ENCODE measurements at places on chromosomes 4 and X. TPM values are rescaled to one million over a fixed set of nuclear protein-coding genes. Genes with fewer than 3 reads are reported as not detected.

DNA sequence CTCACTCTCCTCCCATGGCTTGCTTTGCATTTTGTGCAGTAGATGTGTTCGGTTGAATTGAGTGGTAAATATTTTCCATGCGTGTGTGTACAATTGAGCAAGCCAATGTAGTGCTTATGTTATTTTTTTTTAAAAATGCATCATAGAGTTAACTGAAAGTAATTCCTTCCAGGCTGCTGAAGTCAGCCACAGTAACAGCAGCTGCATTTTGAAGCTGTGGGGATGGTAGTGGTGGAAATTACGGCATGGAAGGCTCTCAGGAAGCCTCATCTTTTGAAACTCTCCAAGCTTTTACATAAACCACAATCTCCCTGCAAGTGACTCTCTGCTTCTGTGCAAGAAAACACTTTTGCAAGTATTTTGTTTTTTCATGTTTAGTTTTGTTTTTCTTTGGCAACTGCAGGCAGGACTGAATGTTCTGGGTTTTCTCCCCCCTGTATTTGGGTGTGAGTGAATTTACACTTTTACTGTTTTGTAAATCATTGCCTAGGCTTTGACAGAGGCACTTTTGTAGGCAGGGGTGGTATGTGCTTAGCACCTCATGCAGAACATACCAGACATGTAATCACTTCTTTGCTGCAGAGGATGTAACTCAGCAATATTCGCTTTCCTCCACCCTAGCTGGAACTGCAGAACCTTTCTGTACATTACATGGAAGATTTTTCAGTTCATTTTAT is 56.2 kb downstream of the LRRC66 start:
- DNase-seq: no peak

DNA sequence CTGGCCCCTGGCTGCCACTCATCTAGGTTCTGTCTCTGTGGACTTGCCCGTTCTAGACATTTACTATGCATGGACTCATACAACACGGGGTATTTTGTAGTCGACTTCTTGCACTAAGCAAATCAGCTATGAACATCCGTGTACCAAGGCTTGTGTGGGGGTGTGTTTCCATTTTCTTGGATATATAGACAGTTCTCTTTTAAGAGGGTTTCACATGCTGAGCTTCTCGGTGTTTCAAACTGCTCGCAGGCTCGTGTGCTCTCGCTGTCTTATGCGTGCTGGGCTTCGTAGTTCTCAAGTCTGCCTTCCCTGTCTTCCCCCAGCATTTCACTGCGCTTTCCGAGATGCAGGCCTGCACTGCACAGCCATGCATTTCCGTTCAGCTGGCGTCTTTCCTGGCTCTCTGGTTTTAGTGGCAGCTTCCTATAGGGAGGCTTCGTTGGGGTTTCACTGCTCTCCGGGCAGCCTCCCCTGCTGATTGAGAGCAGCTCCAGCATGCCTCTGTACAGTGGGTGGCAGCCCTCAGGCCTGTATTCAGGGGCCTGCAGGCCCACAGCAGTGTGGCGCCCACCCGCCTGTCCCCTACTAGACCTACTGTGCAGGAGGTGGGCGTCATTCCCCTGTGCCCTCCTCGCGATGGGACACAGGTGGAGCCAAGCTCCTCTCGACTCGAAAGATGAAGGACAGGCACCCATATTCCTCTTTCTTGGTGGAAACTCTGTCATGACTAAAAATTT is 27.6 kb downstream of the ZBTB49 start:
- DNase-seq: no peak

Gene RBM47
- 279 TPM for total RNA-seq

Gene STPG2
- total RNA-seq: not detected

Gene SH3RF1
- total RNA-seq: 50.2 TPM

Gene GASK1B
- total RNA-seq: 18.0 TPM

DNA sequence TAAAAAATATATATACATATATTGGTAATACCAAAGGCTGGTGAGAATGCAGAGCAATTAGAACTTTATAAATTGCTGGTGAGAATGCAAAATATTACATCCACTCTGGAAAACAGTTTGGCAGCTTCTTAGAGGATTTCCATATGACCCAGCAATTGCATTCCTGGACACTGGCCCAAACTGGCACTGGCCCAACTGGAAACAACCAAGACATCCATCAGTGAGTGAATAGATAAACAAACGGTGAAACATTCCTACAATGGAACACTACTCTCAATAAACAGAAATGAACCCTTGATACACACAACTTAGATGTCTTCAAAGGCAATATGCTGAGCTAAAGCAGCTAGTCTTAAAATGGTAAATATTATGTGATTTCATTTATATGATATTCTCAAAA is 524.2 kb downstream of the IQCM start:
- no peak for DNase-seq

- no peak for DNase-seq
Observed at GRCh38 chr4:70600305-70600704, 8.2 kb downstream of the AMBN start.

Gene POU4F2
- total RNA-seq: not detected

- no peak for DNase-seq
Observed at GRCh38 chr4:34328939-34329338, 1915.4 kb downstream of the ARAP2 start.

Gene NUDT10
- total RNA-seq: 0.32 TPM

- no peak for DNase-seq
Observed at GRCh38 chrX:9141496-9141895, 107.6 kb upstream of the FAM9B start.

Gene SASH3
- total RNA-seq: 2.9 TPM

Gene SH3BGRL
- total RNA-seq: 27.9 TPM

GRCh38 chr4:119721878-119722277 is 93.3 kb upstream of the PDE5A start:
- DNase-seq: no peak

- no peak for DNase-seq
Observed at GRCh38 chr4:98434816-98435215, 173.6 kb downstream of the RAP1GDS1 start.

DNA sequence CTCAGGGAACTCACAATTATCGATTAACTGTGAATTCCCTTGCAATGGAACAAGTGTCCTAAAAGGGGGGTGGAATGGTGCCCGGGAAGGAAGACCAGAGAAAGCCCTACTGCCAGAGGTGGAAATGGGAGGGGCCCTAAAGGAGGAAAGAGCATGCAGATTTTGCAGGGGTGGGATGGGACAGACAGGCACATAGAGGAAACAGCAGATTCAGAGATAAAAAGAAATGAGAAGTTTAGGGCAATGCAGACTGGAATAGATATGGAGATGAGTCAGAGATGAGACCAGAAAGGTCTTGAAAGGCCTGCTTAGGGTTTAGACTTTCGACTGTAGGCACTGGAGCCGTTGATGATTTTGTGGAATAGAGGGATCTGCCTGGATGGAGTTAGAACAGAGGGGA is 57.4 kb upstream of the PITX2 start:
- no peak for DNase-seq

DNA sequence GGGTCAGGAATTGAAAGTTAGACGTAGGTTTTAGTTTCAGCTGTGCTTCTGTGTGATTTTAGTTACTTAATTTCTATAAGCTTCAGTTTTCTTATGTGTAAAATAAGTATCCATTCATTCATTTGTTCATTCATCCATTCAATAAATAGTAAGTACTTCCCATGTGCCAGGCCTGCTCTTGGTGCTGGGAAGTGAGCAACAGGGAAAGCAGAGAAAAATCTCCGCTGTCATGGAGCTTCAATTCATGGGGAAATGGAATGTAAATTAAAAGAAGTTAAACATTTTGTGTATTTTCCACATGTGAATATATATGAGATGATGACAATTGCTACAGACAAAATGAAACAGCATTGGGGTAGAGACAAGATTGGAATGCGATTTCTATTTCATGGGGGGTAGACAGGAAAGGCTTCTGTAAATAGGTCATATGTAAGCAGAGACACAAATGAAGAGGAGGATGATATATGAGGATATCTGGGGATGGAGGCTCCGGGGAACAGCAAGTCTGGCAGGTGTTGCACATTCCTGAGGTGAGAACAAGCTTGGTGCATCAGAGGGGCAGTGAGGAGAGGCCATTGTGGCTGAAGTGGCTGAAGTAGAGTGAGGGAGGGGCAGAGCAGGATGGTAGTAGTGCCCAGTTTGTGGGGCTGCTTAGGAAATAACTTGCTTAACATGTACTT is 66.2 kb downstream of the FHIP1A start:
- no peak for DNase-seq

GRCh38 chrX:73932522-73932921 is 369.5 kb downstream of the CHIC1 start:
- no peak for DNase-seq

DNA sequence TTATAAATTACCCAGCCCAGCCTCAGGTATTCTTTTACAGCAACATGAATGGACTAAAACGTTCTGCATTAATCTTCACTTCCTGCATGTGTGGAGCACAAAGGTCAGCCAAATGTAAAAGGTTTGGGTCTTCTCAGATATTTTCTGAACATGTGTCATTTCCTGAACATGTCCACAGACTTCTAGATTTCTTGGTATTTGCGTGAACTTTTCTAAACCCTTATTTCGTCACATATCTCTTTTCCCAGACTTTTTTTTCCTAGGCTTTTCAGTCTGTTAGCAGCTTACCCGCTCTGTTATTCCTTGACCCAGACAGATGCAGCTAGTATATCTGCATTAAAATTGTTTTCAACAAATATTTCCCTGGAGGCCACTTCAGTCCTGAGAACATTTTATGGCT is 57.3 kb upstream of the USP51 start:
- DNase-seq: no peak

DNA sequence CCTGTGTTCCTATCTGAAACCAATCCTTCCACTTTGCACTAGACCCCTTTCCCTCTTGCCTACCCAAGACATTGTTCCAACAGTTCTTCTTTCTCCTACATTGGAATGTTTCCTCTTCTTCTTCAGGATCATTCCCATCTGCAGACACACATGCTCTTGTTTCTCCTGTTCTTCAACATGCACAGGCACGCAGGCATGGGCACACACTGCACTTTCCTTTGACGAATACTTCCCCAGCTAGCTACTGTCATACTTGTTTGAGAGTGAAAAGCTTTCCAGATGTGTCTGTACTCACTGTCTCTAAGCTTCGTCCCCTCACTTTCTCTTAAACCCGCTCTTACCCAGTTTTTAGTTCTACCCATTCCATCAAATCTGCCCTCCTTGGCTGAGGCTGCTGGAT is 31.8 kb upstream of the ERVMER34-1 start:
- DNase-seq: no peak

DNA sequence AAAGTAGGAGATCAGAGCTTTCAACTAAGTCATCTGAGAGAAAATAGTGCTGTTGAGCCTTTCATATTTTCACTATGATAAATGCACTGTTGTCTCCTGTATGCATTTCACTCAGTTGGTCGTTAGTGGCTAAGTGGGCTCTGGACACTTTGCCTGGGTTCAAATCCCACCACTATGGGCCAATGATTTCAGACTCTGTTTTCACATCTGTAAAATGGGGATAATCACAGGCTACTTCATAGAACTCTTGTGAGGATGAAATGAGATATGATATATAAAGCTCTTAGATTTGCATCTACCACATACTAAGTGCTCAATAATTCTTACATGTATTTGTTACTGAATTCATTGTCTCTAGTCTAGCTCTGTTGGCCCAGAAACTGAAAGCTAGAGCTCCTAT is 16.8 kb downstream of the LNX1 start:
- no peak for DNase-seq

Gene NDST3
- total RNA-seq: not detected

DNA sequence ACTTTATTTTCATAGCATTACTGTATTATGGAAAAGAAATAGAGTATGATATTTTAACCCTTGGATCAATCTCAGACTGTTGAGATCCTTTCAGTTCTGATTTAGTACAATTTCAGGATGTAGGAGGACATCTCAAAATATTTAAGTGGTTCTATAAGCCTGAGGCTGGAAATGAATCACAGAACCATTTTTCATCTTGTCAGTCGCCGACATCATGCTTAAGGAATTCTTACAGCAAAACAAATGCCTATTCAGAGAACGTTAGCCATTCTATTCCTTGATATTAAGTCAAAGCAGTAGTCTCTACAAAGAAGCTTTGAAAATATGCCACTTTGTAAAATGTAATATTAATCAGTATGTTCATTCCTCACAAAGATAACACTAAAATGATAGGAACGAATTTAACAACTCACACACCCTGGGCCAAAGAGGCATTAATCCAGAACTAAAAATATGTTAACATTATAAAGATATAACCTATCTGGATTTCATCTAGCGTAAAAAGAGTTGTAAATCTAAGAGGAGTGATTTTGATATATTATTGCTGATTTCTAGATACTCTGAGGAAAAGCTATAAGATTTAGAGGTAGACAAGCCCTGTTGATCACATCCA is 152.0 kb downstream of the GASK1B start:
- DNase-seq: no peak

GRCh38 chrX:105894721-105895120 is 72.4 kb downstream of the NRK start:
- no peak for DNase-seq

DNA sequence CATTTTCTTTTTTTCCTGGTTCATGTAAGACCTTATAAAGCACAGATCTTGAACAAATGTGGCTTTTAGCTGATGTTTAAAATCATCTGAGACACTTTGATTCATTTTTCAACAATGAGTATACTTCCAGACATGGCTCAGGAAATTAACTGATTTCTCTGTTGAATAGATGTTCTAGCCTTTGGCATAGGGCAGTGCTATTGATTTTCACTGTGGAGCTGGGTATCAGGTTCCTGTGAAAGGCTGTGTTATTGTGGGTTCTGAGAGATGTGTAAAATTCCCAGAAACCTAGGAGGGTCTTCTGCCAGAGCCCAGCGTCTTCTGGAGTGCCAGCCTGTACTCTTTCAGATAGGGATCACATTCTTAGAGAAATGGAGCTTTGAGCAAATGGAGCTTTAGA is 278.9 kb downstream of the EPHA5 start:
- no peak for DNase-seq

- no peak for DNase-seq
Observed at GRCh38 chr4:33989820-33990443, 2254.4 kb downstream of the ARAP2 start.

Gene AMBN
- not detected for total RNA-seq

Gene CXCR3
- 3.9 TPM for total RNA-seq

Gene SERPINA7
- total RNA-seq: 0.62 TPM

- DNase-seq: no peak
Observed at GRCh38 chr4:26181616-26182015, 139.2 kb upstream of the RBPJ start.

Gene IBSP
- not detected for total RNA-seq

- DNase-seq: no peak
Observed at GRCh38 chr4:76712564-76712963, 185.4 kb downstream of the SOWAHB start.

- no peak for DNase-seq
Observed at GRCh38 chrX:79369871-79370270, 2.7 kb upstream of the ITM2A start.

- DNase-seq: no peak
Observed at GRCh38 chr4:83230928-83231327, 53.7 kb downstream of the COQ2 start.

Gene CXCL5
- total RNA-seq: 0.13 TPM

- no peak for DNase-seq
Observed at GRCh38 chr4:35106091-35106734, 1138.1 kb downstream of the ARAP2 start.

Gene ARAP2
- total RNA-seq: 10.7 TPM

DNA sequence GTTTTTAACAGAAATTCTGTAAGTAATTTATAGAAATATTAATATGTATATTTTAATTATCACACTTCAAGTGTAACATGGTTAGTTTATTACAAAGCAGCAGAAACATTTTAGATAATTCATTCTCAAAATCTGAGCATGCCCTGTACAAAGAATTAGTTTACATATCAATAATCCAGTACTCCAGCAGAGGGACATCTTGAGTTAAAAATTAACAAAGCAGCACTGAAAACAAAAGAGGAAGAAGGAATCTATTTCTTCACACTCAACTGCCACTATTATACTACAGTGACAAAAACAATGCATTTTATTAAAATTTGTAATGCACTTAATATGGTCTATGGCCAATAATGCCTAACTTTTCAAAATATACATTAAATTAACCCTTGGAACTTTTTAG is 179.1 kb upstream of the KLHL4 start:
- no peak for DNase-seq

Measured in colonic mucosa (tissue), 4 donors.